ENCODE measurements at places on chromosomes 3 and 15.

DNA sequence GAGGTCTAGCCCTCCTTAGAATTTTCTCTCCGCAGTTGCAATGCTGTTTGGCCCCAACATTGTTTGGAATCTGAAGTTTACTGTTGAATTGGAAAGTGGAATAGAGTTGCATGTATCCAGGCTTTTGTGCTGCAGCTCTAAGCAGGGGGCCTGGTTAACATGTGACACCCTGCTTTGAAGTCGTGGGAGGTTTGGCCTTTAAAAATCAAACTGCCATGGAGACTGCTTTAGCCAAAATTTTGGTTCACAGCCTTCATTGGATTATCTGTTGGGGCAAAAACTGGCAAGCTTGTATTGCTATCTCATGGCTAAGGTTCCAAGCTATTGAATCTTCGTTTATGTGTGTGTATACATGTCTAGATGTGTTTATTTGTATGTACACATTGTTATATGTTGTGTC lies 15.8 kb downstream of the CYP11A1 start:
- DNase-seq: no peak

GRCh38 chr3:100900671-100901335 lies 92.4 kb downstream of the ABI3BP start:
- DNase-seq: no peak

DNA sequence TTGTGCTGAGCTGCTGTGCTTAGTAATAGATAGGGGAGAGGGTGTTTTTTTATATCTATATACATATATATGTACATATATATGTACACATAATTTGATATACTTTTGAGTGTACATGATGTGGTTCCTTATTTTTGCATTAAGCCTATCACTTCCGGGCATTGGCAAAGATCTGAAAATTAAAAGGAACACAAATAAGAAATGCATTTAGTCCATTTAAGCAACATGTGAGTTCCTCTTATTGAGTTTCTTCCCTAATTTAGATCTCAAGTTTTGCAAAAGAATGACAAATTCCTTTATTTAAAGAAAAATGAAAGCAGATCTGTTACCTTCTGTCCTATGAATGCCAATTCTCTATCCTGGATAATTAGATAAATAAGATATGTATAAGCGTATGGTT lies 435.1 kb downstream of the LPP start:
- no peak for DNase-seq

GRCh38 chr3:61771976-61772375 lies 210.6 kb downstream of the PTPRG start:
- DNase-seq: no peak

GRCh38 chr3:115708540-115708939 lies 85.2 kb downstream of the GAP43 start:
- DNase-seq: no peak

DNA sequence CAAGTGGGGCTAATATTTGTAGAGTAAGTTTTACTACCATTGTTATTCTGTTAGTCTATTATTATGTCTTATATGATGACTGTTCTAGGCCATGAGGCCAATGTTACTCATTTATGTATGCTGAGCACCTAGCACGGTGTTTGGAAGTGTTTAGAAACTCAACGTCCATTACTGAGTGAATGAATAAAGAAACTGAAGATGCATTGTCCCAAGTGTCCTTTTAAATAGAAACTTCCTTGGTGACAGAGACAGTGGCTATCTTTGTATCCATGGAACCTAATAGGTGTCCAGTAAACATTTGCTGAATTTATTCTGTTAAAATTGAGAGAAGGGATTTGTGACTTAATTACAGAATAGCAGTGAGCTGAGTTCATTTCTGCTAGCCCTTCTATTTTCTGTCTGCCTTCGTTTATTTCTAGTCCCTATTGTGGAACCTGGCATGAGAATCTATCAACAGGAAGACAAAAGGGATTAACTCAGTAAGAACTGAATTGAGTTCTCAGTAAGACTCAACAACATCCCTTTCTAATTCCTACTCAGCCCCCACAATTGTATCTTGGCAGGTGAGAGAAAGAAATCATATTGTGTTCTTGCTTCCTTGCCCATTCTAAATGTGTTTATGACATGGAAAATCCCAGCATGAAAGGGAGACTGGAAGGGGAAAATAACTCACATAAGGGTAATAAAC lies 246.6 kb upstream of the LRRC3B start:
- no peak for DNase-seq

- DNase-seq: no peak
Measured at GRCh38 chr15:76386926-76387325, 50.4 kb downstream of the ISL2 start.

DNA sequence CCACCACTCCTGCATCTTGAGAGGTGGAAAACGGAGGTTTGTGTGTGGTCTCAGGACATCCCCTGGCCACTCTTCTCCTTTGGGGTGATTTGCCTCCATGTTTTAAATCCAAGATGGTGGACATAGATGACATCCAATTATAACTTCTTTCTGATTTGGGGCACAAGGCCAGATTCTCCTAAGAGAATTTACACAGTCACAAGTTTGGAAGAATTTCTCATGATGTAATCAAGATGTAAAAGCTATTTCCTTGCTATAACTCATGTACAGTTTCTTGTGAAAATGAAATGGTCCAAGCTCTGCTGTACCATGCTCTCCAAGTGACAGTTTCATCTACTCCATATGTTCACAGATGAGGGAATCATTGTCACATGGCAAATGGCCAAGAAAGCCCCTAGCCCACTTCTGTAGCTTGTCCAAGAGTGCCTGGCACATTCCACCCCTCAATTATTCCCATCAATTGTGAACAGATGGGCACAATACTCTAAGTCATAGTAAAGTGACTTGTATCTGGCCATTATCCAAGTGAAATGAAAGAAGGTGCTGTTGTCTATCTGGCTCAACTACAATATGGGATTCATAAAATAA lies 134.6 kb upstream of the ROPN1 start:
- DNase-seq: no peak

DNA sequence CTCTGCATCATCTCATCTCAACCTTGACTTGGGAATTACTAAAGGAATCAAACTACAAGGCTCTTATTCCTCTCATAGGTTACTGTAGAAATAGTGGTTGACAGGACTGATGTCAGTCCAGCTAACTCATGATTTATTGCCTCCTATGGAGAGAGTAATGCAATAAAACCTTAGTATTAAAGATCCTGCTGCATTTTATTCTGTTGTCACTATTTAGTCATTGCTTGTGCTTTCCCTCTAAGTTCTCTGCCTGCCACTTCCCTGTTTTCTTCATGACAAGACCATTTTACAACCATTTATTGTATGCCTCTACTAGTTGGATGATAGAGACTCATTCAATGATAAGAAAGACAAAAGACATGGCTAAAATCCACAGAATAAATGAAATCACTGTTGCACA lies 134.1 kb upstream of the GRM7 start:
- DNase-seq: no peak

GRCh38 chr3:21752749-21753347 lies 1.8 kb upstream of the ZNF385D start:
- DNase-seq: no peak

DNA sequence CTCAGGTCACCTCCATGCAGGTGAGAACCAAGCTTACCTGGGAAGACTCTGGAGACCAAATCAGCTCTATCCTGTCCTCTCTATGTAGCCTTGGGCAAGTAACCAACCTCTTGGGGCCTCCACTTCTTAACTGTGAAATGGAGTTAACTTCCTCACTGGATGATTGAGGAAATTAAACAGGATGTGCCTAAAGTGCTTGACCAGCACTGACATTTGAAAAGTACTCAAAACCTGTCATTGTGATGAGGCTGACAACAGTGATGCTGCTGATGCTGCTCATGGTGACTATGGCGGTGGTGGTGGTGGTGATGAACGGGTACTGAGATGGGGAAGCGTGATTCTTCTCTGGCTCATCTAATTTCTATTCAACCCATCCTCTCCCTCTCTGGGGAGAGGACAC lies 22.3 kb downstream of the VIPR1 start:
- no peak for DNase-seq

GRCh38 chr3:158086361-158086760 lies 19.9 kb downstream of the SHOX2 start:
- no peak for DNase-seq

GRCh38 chr15:95131131-95131556 lies 899.8 kb downstream of the MCTP2 start:
- DNase-seq: no peak

DNA sequence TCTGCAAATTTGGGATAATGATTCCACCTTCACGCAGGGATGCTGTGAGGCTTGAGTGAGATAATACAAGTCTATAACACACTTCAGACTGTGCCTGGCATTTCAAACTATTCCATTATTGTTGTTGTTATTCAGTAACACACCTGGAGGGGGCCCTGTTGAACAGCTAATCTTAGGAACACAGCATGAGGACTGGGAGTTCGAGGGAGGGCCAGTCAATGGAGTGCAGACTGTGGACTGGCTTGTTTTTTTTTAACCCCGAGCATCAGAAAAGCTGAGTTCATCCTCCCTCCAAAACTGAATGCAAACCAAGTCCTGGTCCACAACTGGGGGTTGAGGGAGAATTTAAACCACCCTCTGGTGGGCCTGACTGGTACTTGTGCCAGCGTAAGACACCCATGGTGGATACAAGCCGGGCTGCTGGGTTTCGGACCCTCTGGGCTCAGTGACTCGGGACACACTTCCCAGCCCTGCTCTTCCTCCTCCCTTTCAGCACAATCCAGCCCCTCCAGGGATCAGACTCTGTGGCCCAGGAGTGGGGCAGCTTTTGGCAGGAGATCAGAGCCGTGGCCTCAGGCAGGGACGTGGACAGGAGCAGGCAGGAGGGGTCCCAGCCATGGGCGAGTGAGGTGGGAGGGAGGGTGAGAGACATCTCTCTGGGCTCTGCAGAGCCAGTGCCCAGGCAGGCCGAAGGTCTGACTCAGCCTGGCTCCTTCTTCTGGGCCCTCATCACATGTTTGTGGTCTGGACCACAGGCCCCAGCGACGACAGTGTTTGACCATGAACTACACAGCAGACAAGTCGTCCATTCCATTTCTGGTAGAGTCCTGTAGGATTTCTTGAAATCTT lies 36.3 kb upstream of the MEX3B start:
- no peak for DNase-seq

DNA sequence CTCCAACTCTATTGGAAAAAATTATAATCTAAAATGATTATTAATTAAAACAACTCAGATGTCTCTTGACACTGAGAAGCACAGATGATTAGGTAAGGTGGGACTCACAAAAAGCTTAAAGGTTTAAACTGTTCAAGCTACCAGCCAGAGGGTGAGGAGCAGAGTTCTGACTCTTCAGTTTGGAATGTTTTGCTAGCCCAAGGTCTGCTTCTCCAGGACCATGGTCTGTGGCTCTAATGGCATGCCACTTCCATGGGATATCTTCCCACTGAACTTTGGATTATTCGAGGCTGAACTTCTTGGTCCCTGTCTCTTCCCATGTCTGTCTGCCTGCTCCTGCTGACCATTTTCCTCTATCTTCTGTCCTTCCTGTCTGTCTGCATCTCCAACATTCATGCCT lies 49.2 kb downstream of the CACNA2D3 start:
- no peak for DNase-seq

DNA sequence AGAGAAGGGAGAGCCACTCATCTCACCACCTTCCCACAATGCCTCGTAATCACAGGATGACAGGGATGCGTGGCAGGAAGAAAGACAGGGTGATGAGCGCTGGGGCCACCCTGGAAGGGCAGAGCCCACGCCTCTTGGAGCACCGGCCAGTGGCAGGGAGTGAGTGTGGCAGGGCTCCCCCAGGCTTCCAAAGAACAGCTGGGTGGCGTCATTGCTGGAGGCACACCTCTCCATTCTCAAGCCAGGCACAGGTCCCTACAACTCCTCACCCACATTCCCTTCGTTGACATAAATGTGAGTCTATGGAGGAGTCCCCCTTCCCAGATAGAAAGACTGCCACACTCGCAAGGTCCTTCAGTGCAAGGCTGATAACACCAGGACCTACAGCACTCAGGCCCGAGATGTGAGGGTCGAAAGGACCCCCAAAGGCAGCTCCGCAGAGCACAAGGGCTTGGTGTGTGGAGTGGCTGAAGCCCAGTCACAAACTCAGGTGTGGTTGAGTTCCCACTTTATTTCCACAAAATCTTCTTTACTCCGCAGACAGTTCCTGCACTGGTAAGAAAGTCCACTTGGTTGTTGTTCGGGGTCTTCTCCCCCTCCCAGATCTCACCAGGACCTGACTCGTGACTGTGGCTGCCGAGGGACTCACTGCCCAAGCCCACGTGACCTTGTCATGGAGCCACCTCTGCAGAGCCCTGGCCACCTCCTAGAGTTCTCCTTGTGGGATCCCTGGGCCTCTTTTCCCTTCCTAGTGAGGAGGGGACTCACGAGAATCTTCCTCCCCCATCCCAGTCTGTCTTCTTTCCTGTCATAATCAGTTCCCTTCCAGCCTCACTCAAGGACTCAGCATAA lies 22.4 kb upstream of the CORO2B start:
- DNase-seq: no peak

GRCh38 chr3:47414161-47414564 lies 33.3 kb downstream of the PTPN23 start:
- DNase-seq: no peak

DNA sequence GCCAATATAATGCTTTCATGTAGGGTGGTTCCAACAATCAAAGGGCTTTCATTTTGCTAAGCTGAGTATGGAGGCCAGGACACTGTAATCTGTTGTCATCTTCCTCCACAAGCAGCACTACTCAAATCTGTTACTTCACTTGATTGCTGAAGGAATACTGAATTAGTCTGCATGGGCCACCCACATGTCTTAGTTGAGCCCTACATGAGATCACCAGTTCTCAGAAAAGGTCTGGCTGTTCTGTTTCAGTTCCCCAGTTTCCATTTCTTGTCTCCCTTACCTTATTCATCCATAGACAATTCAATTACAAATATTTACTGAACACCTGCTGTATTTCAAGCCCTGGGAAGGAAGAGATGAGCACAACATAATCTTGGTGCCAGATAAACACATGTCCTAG lies 119.2 kb downstream of the FHIT start:
- no peak for DNase-seq

- no peak for DNase-seq
Measured at GRCh38 chr3:59116233-59116537, 66.4 kb upstream of the CFAP20DC start.

Measured in HCT116 (cell line).